Inflammatory macrophage (primary cell): ENCODE measurements at places on chromosomes 11 and 22.

- no peak for DNase-seq
Observed at GRCh38 chr11:28461846-28462245, 353.7 kb downstream of the METTL15 start.

DNA sequence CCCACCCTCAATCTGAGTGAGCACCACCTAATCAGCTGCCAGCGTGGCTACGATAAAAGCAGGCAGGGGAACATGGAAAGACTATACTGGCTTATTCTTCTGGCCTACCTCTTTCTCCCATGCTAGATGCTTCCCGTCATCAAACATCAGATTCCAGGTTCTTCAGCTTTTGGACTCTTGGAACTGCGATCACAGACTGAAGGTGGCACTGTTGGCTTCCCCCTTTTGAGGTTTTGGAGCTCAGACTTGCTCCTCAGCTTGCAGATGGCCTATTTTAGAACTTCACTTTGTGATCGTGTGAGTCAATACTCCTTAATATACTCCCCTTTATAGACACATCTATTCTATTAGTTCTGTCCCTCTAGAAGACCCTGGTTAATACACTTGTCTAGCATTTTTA is 543.7 kb upstream of the RAG2 start:
- no peak for DNase-seq

GRCh38 chr11:60396799-60397198 is 540 bp downstream of the MS4A14 start:
- DNase-seq: peak; percentile 70

DNA sequence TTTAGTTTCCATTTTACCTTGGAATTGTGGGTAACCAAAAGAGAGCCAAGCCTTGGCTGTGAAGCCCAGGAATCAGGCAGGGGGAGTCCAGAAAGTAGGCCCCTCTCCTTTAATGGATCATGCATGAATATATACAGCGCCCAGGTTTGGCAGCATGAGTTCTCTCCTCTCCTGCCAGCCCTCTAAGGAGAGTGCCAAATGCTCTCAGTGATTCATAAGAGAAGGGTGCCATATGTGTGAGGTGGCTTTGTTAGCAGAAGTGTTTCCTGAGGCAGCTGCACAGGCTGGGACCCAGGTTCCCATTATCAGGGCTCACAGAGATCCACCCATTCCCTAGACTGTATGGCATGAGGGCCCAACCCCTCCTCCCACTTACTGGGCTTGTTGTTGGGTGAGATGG is 52.3 kb upstream of the SCUBE2 start:
- DNase-seq: no peak

- DNase-seq: no peak
Observed at GRCh38 chr11:118052581-118053206, 24.2 kb upstream of the TMPRSS4 start.

DNA sequence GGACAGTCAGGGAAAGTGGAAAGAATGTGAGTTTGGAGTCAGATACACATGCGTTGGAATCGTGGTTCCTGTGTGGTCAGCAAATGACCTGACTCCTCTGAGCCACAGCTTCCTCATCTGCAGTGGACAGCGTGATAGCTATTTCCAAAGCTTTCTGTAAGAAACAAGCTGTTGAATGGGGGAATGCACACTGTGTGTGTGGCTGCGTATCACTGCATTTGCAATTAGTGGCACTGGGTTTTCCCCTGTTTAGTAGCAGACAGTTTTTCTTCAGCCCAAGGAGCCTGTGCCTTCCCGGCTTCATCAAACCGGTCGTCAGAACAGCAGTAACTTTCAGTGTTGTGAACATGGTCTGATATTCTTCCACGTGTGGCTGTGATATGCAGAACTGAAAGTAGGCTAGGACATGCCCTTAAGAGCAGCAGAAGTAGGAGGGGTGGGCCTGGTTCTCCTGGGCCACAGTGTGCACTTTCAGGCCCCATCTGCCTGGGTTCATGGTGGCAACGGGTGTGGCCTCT is 121.5 kb downstream of the RRAS2 start:
- DNase-seq: peak; percentile 87

DNA sequence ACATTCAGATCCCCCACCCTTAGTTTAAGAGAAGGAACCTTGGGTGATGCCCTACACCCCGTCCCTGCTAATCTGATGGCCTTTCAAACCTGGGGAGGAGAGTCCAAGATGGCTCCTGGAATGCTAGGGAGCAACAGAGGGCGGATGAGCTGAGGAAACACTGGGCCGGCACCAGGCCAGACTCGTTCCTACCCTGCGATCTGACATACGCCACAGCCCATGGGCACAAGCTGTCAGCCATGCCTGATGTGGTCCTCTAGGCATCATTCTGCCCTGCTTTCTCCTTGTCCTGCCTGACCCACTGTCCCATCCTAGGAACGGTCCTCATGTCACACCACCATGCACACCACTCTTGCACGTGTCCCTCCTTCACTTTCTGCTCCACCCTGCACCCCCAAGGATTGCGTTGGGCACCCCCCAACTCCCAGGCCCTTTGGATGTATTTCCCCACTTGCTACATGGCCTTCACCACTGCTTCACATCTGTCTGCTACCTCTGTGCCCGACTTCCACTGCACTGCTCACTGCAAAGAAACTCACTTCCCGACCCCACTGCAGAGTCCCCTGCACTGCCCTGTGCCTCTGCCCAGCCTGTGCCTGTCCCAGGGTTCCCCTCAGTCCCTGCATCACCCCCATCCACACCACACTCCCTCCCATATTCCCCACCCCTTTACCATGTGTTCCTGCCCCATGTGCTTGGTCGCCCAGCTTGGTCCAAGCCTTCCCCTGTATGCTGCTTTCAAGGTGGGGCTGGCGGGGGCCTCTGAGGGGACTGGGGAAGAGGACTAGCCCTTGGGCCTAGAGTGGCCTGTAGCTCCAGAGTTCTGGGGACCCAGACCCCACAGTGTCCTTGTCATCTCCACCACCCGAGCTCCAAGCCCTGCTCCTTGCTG is 29.2 kb downstream of the USP35 start:
- no peak for DNase-seq

DNA sequence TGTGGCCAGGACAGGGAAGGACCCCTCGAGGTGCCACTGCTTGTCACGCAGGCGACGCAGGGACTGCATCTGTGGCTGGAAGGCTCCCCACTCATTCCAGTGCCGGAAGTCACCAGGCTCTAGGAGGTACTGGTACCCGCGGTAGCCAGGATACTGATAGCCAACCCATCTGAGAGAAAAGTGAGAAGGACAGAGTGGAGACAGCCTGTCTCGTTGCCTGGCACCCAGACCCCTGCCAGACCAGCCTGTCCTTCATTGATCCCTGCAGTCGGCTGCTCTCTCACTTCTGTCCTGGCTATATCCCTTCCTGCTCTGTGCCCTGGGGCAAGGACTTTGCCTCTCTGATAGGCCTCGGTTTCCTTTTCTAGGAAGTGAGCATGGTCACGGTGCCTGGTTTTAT is 9.6 kb upstream of the TPST2 start:
- DNase-seq: no peak

- DNase-seq: no peak
Observed at GRCh38 chr11:9025101-9025850, 21.5 kb upstream of the NRIP3 start.

GRCh38 chr11:72668629-72669347 is 5.4 kb downstream of the PDE2A start:
- DNase-seq: no peak

- DNase-seq: no peak
Observed at GRCh38 chr11:87440076-87440770, 402.5 kb downstream of the TMEM135 start.

DNA sequence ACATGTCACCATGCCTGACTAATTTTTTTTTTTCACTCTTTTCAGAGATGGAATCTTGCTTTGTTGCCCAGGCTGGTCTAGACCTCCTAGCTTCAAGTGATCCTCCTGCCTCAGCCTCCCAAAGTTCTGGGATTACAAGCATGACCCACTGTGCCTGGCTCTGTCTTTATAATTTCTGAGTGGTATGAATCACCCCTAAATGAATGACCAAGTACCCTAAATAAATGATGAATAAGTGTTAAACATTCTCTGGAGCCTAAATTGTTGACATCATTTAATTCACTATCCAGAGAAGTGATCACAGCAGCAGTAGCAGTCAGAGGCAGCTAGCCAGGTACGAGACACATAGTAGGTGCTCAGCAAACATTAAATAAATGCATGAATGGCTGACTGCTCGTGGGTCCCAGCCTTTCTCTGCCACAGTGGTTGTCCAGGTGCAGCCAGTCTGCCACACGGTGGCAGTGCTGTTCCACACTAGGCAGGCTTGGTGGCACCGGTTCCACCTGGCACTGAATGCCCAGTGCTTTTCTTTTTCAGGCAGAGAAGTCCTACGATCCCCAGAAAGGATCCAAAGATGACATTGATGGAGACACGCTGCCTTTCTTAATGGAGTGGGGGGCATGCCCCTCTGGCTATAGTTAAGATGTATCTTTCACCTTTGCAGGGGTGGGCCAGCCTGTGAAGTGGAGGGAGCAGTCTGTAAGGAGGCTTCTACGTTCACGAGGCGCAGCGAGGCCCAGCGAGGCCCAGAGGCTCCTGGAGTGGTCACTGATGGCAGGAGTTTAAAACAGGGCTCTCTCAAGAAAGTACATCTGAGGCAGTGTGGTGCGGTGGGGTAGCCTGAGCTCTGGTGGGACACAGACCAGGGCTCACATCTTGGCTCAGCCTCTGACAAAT is 8.7 kb upstream of the TTC12 start:
- peak; percentile 76 for DNase-seq

DNA sequence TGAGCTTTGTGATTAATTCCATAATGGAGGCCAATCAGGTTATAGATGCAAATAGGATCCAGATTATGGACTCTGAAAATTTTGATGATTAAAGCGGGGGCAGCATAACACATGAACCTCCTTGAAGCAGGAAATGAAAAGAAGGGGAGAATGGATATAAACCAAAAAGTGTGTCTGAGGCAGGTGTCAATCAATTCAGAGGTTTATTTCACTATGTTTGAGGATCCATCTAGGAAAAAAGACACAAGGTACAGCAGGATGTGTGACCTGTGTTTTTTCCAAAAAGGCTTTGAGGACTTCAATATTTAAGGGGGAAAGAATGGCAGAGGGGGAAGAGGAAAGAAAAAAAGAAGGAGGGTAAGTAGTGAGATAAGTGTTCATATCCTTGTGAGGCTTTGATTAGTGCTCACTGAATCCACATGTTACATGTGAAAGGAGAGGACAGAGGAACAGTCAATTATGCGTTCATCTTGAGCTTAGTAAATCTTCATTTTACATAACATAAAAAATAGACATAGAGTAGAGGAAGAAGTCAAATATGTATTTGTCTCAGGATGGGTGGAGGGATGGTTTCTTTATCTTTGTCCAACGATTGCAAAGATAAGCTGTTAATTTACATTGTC is 34.1 kb downstream of the MS4A2 start:
- DNase-seq: no peak

GRCh38 chr22:20937794-20938671 is 20.8 kb downstream of the CRKL start:
- DNase-seq: no peak

- DNase-seq: no peak
Observed at GRCh38 chr22:49824185-49824925, 3.3 kb downstream of the BRD1 start.

GRCh38 chr11:65069217-65069616 is 10.9 kb upstream of the NAALADL1 start:
- DNase-seq: peak; percentile 27

- no peak for DNase-seq
Observed at GRCh38 chr11:116126562-116126961, 622.3 kb upstream of the CADM1 start.

DNA sequence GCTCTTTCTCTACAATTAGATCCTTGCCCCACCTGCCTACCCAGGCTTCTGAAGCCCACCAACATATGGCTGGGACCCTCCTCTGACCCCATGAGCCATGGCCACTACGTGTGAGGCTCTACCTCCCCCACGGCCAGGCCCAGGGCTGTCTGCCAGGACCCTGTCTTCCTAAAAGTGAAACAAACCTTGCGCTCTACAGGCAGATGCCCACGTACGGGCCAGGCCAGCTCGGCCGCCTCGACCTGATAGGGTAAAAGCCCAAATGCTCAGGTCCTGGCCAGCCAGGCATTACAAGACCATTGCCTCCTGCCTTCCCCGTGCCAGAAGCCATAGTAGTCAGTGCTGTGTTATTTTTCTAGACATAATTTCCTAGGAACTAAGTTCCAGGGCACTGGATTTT is 1496.4 kb downstream of the BRD1 start:
- no peak for DNase-seq

DNA sequence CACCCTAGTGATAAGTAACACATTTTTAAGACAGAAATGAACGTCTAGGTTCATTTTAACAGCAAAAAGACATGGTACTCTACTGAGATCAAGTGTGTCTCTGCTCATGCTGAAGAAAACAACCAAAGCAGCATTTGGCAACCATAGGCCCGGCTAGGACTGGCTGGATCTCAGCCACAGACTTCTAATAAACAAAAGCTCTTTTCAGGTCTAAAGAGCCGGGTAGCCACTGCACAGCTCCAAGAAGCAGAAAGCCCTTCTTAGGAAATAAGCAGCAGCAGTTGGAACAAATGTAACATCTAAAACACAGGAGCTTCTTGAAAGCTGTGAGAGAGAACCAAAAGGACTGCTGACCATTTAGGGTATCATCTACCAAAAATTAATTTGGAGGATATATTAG is 37.6 kb downstream of the PITPNB start:
- DNase-seq: no peak

GRCh38 chr11:72712168-72712751 is 38.0 kb upstream of the PDE2A start:
- DNase-seq: peak; percentile 96

DNA sequence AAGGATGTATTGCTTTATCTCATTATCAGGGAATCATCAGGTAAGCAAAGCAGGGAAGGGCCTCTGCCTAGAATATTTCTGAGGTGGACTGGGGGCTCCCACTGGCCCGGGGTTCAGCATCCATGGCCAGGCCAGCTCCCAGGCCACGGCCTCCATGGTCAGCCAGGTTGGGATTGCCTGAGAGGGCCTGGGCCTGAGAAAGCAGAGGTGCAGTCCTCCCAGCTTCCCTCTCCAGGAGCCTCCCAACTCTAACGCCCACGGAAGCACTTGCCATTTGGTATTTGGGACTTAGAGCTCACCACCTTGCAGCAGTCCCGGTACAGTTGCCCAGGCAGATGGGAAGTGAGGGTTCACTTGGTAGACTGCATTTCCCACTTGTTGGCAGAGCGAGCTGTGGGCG is 12.7 kb downstream of the DGAT2 start:
- DNase-seq: no peak

DNA sequence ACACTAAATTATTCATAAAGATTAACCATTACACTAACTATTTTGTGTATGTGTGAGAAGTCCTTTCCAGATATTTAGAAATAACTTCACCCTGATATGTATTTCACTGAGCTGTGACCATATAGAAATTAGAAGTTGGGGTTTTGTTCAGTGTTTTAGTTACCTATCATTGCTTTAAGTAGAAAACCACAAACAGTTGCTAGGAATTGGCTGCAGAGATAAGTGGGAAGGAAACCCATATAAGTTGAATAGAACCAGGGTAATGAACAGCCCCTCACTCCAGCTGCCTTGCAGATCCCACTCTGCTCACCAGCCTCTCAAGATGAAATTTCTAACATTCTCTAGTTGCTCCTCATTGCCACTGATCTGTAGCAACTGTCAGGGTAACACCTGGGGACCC is 10.3 kb downstream of the SRSF8 start:
- no peak for DNase-seq

GRCh38 chr11:33891714-33892327 is at the start of gene LMO2:
Gene LMO2 (minus strand): TSS chr11:33892076. CDS start chr11:33869716, 22,360 bp downstream.
- peak; percentile 72 for DNase-seq

GRCh38 chr22:46564084-46564714 is 26.8 kb upstream of the CELSR1 start:
- DNase-seq: peak; percentile 15

- no peak for DNase-seq
Observed at GRCh38 chr11:120642196-120642894, 130.8 kb downstream of the GRIK4 start.
